ENCODE measurements at places on chromosomes 11 and 22. TPM values are rescaled to one million over a fixed set of nuclear protein-coding genes. Genes with fewer than 3 reads are reported as not detected.

GRCh38 chr11:73597336-73597955 is 466 bp downstream of the FAM168A start:
- DNase-seq: no peak

Gene LDLRAD3
- polyA plus RNA-seq: 5.0 TPM

Gene STIM1
- 13.6 TPM for polyA plus RNA-seq

DNA sequence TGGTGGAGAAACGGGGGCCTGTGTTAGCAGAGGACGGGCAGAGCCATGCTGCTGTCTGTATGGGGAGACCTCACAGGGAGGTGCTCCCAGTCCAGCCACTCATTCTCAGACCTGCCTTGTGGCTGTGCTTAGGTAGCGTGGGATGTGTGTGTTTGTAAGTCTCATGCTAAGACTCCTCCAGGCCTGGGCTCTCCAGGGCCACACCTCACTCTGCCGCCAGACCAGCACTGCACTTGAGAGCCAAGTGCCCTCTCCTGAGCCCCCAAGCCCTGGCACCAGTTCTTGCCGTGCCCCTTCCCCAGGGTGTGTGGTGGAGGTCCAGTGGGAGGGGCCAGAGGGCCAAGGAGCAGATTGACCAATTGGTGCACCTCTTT is 108.8 kb downstream of the BCR start:
- no peak for DNase-seq

- no peak for DNase-seq
Measured at GRCh38 chr11:133197425-133197824, 334.9 kb downstream of the OPCML start.

DNA sequence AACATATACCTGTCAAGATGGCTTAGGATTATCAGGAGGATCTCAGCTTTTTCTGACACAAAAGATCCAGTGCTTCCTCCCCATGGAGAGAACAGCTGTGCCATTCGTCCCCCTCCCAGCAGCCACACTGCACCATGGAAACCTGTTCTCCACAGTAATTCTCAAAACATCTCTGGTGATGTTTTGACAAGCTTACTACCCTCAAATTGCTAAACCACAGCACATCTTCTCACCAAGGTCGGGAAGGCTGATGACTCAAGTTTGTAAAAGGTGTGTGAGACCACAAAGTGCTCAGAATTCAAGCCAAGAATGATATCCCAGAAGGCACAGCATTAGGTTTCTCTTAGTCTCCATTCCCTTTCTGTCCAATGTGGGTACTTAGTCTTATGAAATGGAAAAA is 3.9 kb upstream of the RAB38 start:
- DNase-seq: peak; percentile 99

Gene PRMT3
- 12.7 TPM for polyA plus RNA-seq

Gene CLDN5
- polyA plus RNA-seq: not detected

GRCh38 chr11:26676641-26677040 is 45.2 kb downstream of the SLC5A12 start:
- peak; percentile 75 for DNase-seq

- DNase-seq: peak; percentile 56
Measured at GRCh38 chr11:63687845-63688244, 6.5 kb downstream of the RTN3 start.

Gene CCDC87
- polyA plus RNA-seq: 0.13 TPM

DNA sequence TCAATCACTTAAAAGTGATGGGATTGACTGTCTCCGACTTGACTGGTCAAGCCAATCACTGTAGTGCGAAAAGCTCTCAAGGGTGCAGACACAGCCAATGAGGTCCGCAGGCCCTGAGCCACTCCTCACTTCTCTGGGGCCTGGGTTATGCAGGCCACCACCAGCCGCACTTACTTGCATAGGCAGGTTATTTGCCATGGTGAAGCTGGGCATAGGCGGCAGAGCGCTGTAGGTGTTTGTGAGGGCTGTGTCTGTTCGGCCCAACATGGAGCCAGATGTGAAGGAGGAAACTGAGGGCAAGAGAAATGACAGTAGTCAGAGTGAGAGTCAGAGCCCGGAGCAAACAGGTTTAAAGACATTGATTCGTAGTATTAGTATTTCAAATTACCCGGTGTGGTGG is 17.9 kb downstream of the PAX6 start:
- DNase-seq: no peak

DNA sequence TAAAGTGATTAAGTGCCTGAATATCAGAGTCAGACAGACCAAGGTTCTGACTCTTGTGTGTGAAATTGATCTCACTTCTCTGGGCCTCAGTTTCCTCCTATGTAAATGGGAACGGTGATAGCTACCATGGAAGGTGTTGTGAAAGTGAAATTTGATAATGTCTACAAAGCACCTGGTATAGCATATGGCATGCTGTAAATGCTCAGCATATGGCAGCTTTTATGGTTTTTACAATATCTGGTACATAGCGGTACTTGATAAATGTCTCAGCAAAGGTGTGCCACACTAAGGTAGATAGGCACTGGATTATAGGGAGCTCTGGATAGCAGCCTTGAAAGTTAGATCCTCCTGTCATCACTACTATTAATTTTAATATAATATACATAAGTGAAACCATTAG is 19.9 kb downstream of the POU2AF2 start:
- DNase-seq: no peak

DNA sequence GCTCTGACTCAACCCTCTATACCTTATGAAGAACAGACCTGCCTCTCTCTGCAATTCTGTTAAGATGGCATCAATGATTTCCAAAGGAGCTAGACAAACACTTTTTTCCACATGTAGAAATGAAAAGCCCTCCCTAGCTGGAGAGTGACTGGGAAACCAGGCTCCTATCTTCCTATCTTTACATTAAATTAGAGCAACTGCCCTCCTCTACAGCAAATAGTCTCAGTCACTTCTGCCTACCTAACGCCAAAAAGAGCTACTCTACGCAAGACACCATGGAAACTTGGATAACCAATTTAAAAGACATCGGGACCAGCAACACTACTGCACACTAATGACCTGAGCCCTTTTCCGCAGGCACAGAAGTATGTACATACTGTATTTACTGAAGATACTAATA is 84.8 kb downstream of the MICAL3 start:
- no peak for DNase-seq

DNA sequence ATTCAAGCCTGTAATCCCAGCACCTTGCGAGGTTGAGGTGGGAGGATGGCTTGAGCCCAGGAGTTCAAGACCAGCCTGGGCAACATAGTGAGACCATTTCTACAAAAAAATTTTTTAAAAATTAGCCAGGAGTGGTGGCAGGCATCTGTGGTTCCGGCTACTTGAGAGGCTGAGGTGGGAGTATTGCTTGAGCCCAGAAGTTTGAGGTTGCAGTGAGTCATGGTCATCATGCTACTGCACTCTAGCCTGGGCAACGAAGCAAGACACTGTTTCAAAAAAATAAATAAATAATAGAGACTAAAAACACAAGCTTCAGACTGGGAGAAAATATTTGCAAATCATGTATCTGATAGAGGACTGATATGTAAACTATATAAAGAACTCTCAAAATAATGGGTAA is 33.2 kb downstream of the BTBD10 start:
- no peak for DNase-seq

DNA sequence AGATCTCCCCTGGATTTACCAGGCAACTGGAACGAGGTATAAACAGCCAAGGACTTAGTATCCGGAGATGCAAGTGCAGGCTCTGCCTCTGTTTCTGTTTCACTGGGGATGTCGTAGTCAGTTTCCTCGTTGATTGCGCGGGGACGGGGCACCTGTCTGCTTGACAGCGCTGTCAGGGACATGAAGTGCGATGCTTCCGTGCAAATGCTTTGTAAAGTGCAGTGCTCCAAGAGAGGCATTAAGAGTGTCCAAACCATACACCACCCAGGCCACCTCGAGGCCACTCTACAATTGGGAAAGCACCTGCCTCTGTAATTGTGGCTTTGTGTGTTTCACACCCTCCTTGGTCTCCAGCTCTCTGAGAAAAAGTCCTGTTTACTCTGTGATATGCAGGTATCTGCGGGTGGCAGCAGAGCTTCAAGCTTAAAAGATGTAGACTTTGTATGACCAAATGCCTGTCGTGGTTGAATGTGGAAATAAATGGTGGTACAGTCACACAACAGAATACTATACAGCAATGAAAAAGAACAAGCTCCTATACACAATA is 18.6 kb upstream of the CD5 start:
- DNase-seq: no peak

Gene BDNF
- not detected for polyA plus RNA-seq

DNA sequence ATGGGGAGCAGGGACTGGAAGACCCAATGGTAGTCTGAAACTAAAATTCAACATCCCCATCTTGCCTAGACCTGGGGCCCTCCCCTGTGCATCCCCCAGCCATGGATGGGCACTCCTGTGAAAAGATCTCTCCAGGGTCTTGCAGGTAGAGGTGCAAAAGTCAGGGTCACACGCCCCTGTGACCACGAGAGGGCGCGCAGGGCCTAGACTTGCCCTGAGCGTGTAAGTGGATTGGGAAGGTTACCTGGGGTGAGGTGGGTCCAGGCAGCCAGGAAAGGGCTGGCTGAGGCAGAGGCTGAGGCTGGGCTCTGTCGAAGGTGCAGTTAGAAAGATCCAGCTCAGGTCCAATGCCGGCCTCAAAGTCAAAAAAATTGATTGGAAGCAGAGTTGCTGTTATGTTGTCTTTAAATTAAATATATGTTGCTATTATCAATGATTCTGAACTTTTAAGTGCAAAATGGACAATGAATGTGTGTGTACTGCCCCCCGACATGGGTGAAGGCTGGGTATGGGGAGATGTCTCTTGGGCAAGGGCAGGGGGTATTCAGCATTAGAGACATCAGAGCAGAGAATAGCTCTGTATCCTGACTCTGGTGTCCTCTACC is 4.8 kb upstream of the POU2F3 start:
- DNase-seq: peak; percentile 55

- no peak for DNase-seq
Measured at GRCh38 chr11:126147208-126148111, 64.0 kb downstream of the RPUSD4 start.

- peak; percentile 52 for DNase-seq
Measured at GRCh38 chr11:833849-834311, 1.1 kb downstream of the CD151 start.

DNA sequence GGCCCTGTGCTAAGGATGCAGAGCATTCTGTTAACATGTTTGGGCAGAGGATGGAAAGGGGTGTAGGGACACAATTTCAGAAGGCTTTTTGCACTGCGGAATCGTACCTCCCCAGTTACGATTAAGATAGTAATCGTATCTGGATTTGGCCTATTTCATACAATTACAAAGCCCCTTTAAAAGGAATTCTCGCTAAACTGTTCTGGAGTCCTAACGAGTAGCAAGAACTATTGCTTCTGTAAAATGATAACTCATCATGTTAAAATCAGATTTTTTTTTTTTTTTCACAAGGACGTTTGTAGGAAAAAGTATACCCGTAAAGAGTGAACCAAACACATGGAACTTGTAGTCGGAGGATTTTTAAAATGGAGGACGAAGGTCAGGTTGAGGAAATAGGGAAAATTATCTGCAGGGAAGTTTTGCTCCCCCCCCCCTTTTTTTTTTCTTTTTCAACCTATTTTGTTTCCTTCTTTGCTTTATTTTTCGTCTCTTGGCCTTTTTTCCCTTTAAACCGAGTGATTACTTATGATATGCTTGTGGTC is 934 bp downstream of the HSD17B12 start:
- peak; percentile 22 for DNase-seq

Gene TRPC6
- polyA plus RNA-seq: 0.09 TPM

DNA sequence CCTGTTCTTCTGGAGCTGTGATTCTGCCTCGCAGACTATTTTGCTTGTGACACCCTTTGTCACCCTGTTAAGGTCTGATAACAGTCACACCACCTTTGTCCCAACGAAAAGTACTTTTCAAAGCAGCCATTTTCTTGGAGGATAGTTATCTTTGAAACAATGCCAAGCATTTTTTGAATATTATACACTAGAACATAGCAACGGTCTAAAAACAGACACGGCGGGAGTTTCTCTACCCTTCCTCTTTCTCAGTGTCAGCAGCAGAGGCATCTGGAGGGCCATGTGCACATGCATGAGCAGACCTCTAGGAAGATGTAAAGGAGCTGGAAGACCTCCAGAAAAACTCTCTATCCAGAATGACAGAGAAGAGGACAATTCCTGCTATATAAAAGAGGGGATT is 86.5 kb downstream of the TRPC6 start:
- no peak for DNase-seq

DNA sequence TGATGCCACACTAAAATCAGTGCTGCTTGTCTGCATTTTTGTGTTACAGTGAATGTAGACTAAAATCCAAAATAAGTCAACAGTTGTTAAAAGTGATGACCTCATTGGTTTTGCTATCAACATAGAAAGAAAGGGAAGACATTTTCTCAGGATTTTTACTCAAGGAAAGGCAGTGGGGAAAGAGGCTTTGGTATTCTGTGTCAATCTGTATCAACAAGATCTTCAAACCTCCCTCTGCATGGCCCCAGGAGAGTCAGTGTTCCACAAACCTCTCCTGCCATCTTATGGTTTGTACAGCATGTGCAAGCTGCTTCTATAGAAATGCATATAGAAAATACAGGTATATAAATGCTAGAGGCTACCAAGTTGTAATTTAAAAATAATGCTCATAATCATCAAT is 13.8 kb upstream of the OR51M1 start:
- DNase-seq: no peak

- DNase-seq: no peak
Measured at GRCh38 chr11:122920579-122920978, 38.0 kb downstream of the JHY start.

Gene TENM4
- polyA plus RNA-seq: 1.3 TPM

DNA sequence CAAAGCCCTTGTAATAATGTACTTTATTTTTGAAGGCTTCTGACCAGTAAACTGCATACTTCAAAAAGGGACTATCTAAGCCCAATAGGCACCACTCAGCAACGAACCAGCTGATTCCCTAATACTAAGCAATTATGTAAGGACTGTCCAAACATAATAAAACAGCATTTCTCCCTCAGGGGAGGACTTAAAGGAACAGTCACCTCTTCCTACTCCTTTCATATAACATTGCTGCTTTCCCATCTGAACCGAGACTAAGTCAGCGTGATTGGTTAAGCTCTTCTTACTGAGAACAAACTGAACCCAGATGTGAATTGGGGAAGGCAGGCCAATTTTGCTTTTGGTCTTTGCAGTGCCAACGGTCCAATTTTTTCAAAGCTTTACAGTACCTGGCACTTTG is 420.0 kb downstream of the METTL15 start:
- no peak for DNase-seq

GRCh38 chr11:4090258-4090657 is 4.3 kb upstream of the RRM1 start:
- no peak for DNase-seq

DNA sequence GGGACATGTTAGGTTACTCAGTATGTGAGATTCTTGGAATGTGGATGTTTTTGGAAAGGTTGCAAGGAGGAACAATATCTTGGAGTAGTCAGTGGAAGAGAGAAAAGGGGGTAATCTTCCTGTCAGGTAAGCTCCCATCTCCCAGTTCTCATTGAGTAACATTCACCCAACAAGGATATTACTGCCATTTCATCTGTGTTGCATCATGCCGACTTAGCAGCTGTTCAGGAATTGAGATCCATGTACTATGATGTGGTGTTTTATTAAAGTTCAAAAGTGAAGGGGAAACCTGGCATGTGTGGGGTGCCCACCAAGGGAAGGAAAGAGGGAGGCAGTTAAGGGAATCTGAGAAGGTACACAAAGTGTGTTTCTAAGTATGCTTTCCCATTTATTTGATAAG is 58.4 kb upstream of the RASSF10 start:
- DNase-seq: no peak

Gene C11orf16
- polyA plus RNA-seq: not detected

- DNase-seq: no peak
Measured at GRCh38 chr22:44137415-44137814, 43.3 kb upstream of the PARVG start.
